Fibroblast of skin of abdomen (primary cell): ENCODE measurements at places on chromosomes 1 and 21.

DNA sequence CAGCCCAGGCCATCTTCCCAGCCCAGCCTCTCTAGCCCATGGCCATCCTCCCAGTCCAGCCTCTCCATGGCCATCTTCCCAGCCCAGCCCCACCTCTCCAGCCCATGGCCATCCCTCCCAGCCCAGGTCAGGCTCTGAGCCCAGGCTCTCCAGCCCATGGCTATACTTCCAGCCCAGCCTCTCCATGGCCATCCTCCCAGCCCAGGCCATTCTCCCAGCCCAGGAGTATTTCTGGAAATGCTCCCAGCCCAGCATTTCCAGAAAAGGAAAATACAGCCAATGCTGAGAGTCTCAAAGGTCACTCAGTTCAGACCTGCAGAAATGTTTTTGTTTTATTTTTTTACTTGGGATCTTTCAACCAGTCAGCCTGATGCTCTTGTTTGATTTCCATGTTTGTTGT is 70.0 kb upstream of the ZNF281 start:
- DNase-seq = peak; percentile 10

DNA sequence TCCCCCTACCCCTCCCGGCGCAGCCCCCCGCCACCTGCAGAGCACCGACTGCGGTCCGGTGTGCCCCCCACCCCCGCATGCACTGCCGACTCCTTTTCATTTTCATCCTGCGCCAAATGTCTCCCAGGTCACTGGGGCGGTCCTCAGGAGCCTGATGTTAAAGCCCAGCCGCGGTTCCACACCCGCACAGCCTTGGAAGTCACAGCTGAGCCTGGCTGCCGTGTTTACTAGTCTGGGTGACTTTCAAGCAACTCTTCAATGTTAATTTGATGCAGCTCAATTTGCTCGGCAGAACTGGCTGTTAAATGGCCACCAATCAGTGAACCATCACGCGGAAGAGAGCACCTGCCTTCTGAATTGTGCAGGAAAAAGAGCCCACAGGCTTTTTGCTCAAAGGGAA is 27.2 kb downstream of the THAP3 start:
- no peak for DNase-seq

DNA sequence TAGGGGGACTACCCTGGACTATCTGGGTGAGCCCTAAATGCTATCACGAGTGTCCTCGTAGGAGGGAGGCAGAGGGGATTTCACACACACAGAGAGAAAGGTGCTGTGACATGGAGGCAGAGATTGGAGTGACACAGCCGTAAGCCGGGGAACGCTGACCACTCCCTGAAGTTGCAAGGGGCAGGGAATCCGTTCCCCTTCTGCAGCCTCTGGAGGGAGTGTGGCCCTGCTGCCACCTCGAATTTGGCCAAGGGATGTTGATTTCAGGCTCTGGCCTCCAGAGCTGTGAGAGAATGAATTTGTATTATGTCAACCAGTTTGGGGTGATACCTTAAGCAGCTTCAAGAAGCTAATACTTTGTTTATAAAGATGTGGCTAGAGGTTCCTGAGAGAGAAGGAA is 137.7 kb downstream of the ACTL8 start:
- no peak for DNase-seq

DNA sequence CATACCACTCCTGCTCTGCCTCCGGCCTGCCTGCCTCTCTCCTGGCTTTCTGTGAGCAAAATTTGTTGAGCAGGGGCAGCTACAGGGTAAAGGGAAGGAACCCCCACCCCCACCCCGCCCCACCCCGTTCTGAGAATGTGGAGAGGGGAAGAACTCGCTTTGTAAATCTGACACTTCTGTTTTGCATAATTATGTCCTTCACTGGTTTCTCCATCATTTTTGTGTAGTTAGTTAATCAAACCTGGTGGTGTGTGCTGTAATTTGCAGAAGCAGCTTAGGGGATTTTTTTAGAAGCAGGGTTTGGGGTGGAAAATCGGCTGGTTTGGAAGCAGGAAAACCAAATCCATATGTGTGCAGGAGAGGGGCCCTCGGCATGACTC is 58.1 kb upstream of the TMEM51 start:
- no peak for DNase-seq

DNA sequence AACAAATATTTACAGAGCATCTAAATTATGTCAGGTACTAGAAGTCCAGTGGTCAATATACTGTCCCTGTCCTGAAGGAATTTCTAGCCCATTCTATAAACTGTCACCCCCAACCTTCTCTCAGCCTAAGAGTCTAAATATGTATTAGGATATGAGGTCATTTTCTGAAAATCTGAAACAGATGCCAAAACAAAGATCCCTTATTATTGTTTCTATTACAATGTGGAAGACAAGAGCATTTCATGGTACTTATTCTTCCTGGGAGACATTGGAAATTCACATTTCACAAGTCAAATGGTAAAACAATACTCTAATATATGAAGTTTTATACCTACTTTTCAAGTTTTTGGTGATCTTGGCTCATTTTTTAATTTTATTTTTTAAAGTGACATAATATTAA is 2.6 kb downstream of the CLCA1 start:
- peak; percentile 22 for DNase-seq

DNA sequence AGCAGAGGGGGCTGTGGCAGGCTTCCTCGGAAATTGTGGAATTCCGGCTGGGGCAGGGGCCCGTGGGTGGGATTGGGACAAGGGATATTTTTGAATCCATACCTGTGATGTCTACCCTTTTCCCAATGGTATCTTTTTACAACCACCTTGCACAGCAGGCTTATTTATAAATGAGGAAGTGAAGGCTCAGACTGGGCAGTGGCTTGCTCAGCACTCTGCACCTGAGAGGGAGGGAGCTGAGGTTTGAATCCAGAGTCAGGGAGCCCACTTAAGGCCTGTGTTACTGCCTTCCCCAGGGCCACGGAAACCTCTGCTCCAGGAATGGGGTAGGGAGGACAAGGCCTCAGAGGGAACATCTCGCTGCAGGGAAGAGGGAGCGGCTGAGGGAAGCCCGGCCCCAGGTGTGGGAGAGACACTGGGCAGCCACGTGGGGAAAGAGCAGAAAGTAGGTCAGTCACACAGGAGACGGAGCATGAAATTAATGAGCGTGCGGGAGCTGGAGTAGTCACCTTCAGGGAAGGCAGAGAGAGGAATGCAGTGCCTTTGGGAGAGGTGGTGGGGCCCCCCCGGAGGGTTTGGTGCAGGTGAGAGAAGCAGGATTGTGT is 35.4 kb upstream of the SCMH1 start:
- no peak for DNase-seq

GRCh38 chr21:45122432-45123132 is 48.2 kb downstream of the ADARB1 start:
- no peak for DNase-seq

DNA sequence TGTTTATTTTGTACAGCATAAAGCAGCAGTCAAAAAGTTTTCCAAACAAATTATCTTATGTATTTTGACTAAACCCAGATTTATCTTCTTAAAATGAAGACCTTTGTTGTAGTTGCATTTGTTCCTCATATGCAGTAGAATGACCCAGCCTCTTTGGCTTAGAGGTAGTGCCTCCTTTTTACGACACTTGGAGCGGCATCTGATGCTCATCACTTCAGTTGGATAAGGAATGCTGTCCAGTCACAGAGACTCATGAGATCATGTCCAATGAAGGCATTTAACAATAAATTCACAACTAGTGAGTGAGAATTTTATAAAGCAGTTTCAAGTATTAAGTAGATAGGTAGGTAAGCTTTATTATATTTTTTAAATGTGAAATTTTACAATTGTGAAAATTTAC is 35.2 kb downstream of the PTPRC start:
- DNase-seq = no peak

GRCh38 chr1:47189844-47190508 is at the start of gene PDZK1IP1:
PDZK1IP1 (minus strand) TSS chr1:47190036; CDS start chr1:47189932, 104 bp downstream.
- peak; percentile 50 for DNase-seq

- no peak for DNase-seq
Measured at GRCh38 chr1:244083383-244083943, 32.4 kb downstream of the ZBTB18 start.
